ENCODE measurements at places on chromosomes 1 and 21.

DNA sequence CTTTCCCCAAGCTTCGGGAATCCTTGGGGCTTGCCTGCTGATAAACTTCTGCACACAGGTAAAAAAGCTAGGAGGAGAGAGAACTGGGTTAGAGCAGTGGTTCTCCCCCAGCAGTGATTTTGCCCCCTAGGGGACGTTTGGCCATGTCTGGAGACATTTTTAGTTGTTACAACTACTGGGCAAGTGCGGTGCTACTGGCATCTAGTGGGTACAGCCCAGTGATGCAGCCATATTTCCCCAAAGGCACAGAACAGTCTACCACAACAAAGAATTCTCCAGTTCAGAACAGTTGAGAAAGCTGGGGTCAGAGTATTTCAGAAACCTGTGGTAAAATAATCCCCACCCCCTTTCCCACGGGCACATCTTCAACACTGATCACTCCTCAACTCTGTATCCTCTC is 41.3 kb downstream of the LRRC71 start:
- no peak for DNase-seq

- no peak for DNase-seq
Measured at GRCh38 chr1:179917601-179918429, 35.7 kb downstream of the TOR1AIP1 start.

GRCh38 chr1:247386217-247386616 is 29.8 kb upstream of the NLRP3 start:
- no peak for DNase-seq

- no peak for DNase-seq
Measured at GRCh38 chr21:44352253-44352860, 1.1 kb upstream of the TRPM2 start.

DNA sequence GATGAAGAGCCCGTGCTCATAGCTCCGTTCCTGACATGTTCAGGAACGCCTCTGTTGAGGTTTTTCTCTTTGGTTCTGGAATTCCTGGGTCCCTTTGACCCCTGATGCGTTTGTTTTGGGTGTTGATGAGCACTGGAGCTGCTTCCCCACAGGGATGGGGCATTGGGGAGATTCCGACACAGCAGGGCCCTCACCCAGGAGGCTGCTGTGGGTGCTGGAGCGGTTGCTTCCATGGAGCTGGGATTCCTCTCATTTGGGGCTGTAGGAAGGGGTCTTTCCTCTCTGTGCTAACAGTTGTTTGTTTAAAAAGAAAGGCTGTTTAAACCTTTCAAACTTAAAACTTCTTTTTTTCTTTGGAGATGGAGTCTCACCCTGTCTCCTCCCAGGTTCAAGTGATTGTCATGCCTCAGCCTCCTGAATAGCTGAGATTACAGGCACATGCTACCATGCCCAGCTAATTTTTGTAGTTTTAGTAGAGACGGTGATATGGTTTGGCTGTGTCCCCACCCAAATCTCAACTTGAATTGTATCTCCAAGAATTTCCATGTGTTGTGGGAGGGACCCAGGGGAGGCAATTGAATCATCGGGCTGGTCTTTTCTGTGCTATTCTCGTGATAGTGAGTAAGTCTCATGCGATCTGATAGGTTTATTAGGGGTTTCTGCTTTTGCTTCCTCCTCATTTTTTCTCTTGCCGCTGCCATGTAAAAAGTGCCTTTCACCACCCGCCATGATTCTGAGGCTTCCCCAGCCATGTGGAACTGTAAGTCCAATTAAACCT is 48.9 kb downstream of the SKI start:
- no peak for DNase-seq

GRCh38 chr21:28516021-28516420 is 476.7 kb downstream of the LTN1 start:
- DNase-seq = no peak

DNA sequence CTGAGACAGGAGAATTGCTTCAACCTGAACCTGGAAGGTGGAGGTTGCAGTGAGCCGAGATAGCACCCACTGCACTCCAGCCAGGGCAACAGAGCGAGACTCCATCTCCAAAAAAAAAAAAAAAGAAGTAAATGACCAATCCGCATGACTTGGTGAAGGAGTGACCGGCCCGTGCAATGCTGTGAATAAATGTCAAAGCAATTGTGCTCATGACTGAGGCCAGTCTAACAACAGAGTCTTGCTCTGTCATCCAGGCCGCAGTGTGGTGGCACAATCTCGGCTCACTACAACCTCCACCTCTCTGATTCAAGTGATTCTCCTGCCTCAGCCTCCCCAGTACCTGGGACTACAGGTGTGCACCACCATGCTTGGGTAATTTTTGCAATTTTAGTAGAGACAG is 27.8 kb upstream of the SLC19A1 start:
- DNase-seq = no peak

GRCh38 chr1:96651517-96651916 is 70.1 kb upstream of the PTBP2 start:
- no peak for DNase-seq

GRCh38 chr1:54378157-54378873 is 27.9 kb downstream of the SSBP3 start:
- DNase-seq = no peak

- DNase-seq = no peak
Measured at GRCh38 chr1:228074954-228075730, 7.4 kb upstream of the ARF1 start.

DNA sequence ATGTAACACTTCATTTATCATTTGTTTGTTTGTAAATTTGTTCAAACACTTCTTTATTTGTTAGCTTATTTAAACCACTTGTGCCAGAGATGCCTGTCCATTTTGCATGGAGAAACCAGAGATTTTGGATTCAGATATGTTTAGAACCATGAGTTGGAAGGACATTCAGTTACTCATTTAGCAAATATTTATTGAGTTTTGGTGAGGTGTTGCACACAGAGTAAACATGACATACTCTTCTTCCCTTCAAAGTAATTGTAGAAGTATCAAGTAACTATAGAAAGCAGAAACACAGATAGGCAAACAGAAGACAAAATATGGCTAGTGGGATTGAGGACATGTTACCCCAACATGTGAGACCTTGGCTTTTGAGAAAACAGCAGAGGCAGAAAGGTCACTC is 136.8 kb upstream of the USP25 start:
- no peak for DNase-seq

DNA sequence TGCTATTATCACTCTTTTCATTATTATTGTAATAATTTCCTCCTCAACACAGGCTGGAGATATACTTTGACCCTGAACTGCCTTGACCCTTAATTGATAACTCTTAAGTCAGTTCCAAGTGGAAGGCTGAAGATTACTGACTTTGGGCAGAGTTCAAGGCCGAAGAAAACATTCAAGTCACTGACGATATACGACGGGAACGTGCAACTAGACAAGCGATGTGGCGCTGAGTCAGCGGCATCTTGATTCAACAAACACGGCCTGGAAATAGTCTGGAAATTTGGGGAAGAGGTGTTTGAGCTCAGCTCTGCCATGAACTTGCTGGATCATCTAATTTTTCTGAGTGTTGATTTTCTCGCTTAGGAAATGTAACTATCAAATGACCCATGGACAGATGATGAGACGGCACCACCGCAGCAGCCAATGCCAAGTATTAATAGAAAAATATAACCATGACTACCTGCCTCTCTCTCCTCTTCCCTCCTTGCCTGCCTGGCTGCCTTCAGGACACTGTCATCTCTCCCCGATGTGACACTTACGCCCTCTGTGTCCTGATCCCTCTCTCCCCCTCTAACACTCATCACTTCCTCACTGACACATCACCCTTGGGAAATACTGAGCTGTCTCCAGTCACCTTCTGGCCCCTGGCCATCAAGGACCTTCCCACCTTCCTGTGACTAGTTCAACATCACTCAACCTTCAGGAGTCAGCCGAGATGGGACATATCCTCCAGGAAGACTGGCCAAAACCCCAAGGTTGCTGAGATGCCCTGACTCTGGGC is 49.4 kb downstream of the TMCO4 start:
- no peak for DNase-seq

DNA sequence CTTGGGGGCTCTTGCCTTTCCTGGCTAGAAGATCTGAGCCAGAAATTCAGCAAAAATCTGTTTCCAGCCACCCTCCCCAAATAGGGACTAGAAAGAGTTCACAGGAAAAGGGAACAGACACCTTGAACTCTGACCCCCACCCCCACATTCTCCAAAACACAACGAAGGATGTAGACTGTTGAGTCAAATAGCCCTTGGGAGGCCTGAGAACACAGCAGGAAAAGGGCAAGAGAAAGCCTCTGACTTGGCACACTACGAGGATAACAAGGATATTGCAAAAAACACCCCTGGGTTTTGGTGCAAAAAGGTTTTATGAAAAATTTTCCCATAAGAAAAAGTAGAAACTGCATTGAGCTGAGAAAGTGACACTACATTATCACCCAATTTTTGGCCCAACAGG is 1.9 kb upstream of the YRDC start:
- DNase-seq = no peak

GRCh38 chr1:159214149-159214760 is 9.6 kb downstream of the ACKR1 start:
- DNase-seq = no peak

DNA sequence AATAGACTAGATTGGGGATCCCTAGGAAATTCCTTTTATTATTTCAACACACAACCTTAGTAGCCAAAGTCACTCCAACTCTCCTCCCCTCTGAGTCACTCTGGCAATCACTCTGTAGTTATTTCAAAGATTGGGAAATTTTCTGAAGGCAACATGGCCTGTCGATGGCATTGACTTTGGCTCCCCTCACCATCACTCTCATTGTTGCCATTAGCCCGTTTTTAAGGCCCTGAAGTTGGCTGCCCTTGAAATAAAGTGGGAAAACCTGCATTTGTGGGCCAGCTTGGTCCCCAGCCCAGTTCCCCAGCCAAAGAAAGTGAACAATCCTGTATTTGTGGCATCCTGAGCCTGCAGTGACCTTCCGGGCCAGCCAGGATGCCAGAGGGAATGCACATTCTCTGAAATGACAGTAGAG is 52.5 kb downstream of the CDC7 start:
- DNase-seq = no peak

DNA sequence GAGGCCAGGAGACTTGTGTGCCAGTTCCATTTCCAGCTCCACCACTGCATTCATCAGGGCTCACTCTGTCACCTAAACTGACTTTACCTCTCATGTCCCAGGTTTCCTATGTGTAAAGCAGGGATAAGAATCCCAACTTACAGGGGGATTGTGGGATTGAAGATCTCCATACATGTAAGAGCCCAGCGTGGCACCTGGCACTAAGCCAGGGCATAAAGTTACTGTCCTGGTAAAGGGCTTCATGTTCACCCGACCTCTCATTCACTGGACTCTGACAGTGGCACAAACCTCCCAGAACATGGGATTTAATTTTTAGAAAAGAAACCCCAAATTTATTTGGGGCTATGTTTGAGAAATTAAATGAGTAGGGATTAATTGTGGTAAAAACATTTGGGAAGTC is 8.9 kb upstream of the IGFN1 start:
- DNase-seq = no peak

DNA sequence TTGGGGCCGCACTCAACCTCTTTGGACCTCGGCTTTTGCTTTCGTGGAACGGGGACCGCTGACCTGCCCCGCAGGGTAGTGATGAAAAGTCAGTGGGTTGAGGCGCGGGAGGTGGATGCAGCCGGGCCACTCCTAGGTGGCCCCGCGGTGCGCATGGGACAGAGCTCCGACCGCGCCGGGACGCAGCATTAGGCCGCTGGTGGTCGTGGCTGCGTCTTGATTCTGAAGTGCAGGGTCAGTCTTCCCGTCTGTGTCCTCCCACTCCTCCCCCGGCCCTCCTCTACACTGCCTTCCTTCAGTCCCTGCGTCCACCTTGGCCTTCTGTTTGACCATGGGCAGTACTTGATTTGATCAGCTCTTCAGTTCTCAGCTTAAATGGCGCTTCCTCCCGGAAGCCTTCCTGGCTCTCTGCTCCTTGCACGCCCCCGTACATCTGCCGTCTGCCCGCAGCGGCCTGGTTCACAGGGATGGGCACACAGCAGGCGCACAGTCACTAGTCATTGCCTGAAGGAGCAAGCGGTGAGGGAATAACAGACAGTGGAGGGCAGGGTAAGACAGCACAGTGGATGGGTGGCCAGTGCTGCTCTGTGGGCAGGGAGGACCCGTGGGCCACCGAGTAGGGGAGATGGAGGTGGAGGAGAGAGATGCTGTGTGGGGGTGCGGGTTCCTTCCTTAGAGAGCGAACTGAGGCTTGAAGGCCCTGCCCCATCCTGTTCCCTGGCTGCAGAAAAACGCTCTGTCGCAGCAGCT is 633 bp downstream of the THEMIS2 start:
- no peak for DNase-seq

DNA sequence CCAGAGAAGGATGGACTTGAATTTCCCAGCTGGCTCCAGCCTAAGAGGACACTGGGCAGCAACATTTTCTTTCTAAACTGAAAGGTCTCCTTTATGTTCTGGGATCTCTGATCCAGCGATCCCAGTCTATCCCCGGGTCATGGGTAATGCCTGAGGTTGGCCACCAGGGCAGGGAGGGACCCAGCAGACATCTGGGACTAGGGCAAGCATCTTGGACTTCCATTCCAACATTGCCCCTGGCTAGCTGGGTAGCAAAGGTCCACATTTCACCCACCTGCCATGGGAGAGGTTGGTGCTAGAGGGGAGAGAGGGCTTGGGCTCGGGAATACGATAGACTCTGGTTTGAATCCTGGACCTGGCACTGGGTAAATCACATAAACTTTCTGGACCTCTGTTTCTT is 84.6 kb downstream of the LRRN2 start:
- no peak for DNase-seq

GRCh38 chr1:188432427-188432826 is 1603.7 kb downstream of the PLA2G4A start:
- DNase-seq = no peak

- no peak for DNase-seq
Measured at GRCh38 chr1:48099072-48099773, 102.0 kb upstream of the TRABD2B start.

DNA sequence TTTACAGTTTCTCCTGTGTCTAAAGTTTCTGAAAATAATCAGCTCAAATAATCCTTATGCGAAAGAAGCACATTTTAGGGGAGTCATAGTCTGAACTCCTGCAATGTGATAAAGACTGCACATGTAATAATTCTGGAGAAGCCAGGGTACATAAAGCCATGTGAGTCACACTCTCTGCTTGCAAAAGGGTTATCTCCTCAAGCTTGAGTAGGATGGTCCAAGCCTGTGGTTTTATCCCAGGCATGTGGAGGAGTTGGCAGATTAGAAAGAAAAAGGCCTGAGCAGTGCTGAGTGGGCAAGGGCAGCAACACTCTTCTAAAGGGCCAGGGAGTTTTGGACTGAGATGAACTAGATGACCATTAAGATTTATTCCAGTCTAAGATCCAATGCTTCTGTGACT is 220.4 kb downstream of the RHOU start:
- no peak for DNase-seq

DNA sequence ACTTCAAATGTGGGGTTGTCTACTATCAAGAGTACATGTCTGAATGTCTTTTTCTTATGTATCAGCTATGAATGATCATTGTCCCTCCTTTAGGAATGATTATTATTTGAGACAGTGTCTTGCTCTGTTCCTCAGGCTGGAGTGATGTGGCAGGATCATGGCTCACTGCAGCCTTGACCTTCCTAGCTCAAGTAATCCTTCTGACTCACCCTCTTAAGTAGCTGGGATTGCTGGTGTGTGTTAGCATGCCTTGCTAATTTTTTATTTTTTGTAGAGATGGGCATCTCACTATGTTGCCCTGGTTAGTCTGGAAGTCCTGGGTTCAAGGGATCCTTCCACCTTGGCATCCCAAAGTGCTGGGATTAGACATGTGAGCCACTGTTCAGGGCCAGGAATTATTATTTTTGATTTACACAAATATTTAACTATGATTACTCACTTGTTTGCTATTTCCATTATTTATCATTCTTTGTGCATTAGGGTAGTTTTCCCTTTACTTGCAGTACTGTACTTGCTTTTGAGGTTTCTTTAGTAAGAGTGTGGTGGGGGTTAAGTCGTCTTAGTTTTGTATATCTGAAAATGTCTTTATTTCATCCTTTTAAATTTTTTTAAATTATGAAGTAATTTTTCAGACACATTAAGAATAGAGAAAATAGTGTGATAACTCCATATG is 12.8 kb downstream of the S100A7 start:
- no peak for DNase-seq

Measured in stimulated activated CD8-positive, alpha-beta memory T cell treated with anti-CD3 and anti-CD28 coated beads, Interleukin-15, amount 100 ng/mL, for 4 hours (primary cell).